ENCODE measurements at places on chromosomes 11 and 22. TPM values are rescaled to one million over a fixed set of nuclear protein-coding genes. Genes with fewer than 3 reads are reported as not detected.
A peak's percentile ranks its signal among the peaks of the same experiment; 100 is the strongest.

RFPL1 gene
- not detected for total RNA-seq

DNA sequence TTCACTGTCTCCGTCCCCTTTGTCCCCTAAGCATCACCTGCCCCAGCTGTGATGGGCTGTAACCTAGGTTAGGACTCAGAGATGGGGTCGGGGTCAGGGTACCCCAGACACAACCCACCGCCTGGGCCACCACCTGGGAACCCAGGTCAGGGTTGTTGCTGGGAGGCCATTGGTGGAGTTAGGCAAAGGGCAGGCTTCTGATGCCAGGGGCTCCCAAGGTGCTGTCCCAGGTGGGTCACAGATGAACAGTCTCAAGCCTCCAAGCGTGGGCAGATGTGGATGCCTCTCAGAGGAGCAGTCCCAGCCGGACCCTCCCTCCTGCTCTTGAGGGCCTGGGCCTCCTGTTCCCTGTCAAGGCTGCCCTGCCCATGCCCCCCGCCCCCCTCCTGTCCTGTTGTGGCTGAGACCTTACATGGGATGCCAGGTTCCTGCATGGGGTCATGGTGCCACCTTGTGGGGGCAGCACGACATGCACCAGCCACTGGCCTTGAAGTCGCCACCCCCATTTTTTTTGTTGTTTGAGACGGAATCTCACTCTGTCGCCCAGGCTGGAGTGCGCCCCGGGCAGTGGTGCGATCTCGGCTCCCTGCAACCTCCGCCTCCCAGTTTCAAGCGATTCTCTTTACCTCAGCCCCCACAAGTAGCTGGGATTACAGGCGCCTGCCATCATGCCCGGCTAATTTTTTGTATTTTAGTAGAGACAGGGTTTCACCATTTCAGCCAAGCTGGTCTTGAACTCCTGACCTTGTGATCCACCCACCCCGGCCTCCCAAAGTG, 12.1 kb downstream of the GATD1 start:
- peak; percentile 50 for DNase-seq
- H3K27me3 ChIP-seq, result no peaks in the 10 kb centered on the region
- no peak overlapping the region for H3K27ac ChIP-seq
- H3K4me1 ChIP-seq, result no peaks in the 10 kb centered on the region

GPHA2 gene
- total RNA-seq, result not detected

DNA sequence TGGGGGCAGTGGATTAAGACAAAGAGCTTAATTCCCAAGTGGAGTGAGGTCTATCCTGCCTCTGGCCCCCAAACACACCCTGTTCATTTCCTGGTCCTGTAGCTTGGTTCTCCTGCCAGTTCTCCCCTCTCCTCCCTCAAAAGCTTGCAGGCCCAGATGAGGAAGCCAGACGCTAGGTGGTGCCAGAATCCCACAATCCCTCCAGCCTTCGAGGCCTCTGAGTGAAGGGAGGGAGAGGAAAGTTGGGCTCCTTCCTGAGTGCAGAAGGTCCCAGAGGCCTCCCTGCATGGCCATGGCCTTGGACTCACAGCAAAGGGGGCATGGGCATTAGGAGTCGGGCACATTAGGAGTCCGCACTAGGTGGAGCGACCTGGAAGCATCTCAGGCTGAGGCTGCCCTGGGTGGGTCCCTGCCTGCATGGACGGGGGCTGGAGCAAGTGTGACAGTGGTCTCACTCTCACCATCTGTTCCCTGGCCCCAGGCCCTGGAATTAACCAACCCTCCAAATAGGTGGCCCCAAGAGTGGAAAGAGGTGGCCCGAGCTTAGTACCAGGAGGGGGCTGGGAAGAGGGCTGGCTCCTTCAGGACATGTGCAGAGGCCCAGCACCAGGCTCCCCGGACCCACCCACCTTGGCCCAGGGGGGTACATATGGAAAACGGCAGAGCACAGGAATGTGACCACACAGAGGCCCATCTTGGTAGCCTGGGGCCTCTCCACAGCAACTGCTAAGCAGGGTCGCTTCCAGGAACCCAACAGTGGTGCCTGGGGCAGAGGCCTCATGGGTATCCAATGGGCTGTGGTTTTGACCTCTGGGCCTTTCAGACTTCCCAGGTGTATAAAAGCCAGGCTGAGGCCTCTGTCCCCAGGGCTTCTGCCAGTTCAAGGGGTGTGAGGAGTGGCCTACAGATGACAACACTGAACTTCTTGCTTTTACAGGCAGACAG, 5.2 kb downstream of the FXYD2 start:
- peak overlapping the region; percentile 9 for H3K27ac ChIP-seq
- H3K27me3 ChIP-seq, result no peaks in the 10 kb centered on the region
- H3K4me3 ChIP-seq, result no peak overlapping the region
- DNase-seq, result peak; percentile 88
- no peaks in the 10 kb centered on the region for H3K36me3 ChIP-seq

GRCh38 chr22:49018601-49019000, 809.1 kb downstream of the BRD1 start:
- no peaks in the 10 kb centered on the region for H3K27me3 ChIP-seq
- no peak overlapping the region for H3K27ac ChIP-seq
- H3K4me3 ChIP-seq, result no peak overlapping the region
- H3K4me1 ChIP-seq, result no peaks in the 10 kb centered on the region
- no peak for DNase-seq

CCDC73 gene
- total RNA-seq, result 0.09 TPM

DNA sequence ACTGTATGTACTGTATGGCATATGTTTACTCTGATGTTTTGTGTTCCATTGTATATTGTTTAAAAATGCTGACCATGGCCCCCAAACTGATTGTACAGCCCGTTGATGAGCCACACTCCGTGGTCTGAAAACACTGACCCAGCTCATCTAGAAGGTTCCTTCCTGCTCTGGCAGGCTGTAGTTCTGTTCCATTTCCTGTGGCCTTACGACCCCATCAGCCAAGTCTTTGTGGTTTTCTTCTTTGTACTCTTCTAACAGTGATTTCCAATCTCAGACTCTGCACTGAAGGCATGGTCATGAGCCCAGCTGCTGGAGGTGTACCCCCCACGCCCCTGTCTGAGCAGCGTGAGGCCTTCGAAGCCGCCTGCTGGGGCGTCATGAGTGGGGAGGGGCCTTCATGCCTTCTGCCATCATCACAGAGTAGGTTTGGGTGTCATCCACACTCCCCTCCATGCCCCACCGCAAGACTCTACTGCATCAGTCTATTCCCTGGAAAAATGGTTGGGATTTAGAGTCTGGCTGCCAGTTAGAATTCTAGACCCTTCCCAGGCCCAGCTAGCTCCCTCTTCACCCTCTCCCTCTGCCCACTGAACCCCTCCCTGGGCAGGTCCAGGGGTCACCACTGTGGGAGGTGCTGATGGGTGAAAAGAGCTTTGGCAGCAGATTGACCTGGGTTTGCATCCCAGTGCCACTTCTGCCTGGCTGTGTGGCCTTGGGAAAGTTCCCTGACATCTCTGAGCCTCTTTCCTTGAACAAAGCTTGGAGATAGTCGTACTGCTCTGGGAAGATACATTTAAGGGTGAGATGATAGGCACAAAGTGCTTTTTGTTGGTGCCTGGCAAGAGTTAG, 11.3 kb upstream of the C11orf96 start:
- H3K36me3 ChIP-seq, result no peaks in the 10 kb centered on the region
- H3K27ac ChIP-seq, result no peak overlapping the region
- H3K27me3 ChIP-seq, result no peaks in the 10 kb centered on the region

DNA sequence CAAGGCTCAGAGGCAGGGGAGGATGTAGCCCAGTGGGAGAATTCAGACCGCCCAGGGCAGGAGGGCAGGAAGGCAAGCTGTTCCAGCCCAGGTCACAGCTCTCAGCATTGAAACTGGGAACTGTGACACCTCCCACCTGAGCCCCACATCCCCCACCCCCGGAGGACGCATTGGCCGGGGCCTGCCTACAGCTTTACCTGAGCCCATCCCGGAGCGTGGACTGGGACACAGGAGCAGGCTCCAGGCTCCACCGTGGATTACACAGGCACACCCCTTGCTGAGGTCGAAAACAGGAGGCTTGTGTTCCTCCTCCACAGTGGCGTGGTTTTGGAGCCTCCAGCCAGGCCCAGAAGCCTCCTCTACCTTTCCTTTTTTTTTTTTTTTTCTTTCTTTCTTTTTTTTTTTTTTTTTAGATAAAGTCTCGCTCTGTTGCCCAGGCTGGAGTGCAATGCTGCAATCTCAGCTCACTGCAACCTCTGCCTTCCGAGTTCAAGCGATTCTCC, 9.1 kb upstream of the PGA3 start:
- no peaks in the 10 kb centered on the region for H3K36me3 ChIP-seq
- DNase-seq, result no peak
- H3K27me3 ChIP-seq, result no peaks in the 10 kb centered on the region
